AG10803 (cell line): ENCODE measurements at places on chromosomes 1 and 21.
A peak's percentile ranks its signal among the peaks of the same experiment; 100 is the strongest.

DNA sequence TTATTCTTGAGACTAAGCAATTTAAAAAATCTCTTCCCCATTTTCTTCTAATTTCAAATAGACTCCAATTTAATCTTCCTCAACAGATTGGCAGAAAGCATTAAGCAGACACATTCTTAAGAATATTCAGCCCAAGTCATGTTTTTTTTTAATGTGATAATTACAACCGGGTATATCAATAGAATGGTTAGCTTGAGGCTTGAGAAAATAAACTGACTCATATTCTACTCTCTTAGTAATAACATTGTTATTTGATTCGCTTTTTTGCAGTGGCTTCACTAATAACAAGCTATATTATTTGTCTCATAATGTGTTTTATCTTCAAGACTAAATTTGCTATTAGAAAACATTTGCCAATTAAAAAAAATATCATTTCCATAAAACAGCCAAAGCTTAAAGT is 488.6 kb upstream of the RGS18 start:
- DNase-seq, result no peak

GRCh38 chr1:119687434-119688079 is 24.2 kb upstream of the PHGDH start:
- no peak for DNase-seq

GRCh38 chr1:247064304-247064703 is 14.3 kb downstream of the ZNF670 start:
- DNase-seq, result no peak

DNA sequence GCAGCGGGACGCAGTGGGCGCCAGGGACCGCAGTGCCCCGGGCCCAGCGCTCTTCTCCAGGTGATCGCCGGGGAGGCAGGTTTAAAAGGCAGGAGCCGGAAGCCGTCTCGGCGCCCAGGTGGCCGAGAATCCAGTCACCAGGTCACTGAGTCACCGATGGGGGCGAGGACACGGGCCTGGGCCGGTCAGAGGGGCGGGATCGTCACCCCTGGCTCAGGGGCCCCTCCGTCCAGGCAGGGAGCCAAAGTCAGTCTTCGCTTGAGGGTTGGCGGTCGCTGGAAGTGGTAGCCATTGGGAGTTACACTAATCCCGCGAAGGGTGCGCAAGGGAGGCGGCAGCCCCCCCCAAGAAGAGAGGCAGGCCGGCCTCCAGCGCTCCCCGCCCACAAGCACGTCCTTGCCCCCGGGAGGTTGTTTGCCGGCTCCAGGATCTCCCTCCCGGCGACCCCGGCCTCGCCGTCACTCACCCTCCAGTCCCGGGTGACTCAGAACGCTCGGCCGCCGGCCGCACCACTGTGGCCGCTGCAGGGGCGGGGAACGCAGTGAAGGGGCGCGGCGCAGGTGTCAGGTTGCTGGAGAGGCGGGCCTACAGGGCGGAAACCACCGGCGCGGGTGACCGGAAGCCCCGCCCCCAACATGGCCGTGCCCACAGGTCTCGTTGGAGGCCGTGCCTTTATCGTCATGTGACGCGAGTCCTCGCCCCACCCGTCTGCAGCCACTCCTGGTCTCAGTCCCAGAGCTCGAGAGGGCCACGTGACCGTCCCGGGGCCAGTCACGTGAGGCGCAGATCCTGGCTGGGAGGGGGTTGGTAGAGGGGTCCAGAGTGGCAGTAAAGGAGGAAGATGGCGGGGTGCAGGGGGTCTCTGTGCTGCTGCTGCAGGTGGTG is at the start of the genes CLCN6 and MTHFR:
Gene CLCN6 (plus strand): TSS at position 770 of the 885 bp plus-strand sequence. CDS start 72 bp downstream, at position 842.
Gene MTHFR (minus strand): TSS at position 543 of the 885 bp plus-strand sequence. CDS start 2,848 bp downstream, outside the sequence.
- DNase-seq, result peak; percentile 99

- DNase-seq, result no peak
Observed at GRCh38 chr1:155691992-155692528, 3.2 kb downstream of the DAP3 start.

DNA sequence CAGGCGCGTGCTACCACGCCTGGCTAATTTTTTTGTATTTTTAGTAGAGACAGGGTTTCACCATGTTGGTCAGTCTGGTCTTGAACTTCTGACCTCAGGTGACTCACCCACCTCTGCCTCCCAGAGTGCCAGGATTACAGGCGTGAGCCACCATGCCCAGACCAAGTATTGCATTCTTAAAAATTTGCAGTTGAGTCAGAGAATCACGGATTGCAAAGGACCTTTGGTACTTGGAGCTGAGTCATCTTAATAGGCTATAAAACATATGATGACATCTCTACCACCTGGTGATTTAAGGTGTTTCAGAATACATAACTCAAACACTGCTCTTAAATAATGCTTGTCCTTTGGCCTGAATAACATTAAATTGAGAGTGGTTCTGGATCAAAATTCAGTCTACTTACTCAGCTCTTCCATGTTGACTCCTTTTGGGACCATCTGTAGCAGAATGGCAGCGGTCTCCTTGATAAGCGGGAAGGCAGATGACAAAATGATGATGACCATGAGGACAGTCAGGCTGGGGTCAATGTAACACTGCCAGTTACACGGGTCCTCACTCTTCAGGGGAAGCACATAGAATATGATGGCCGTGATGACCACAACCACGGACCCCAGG is 10.4 kb downstream of the SLC30A10 start:
- DNase-seq, result no peak

- DNase-seq, result no peak
Observed at GRCh38 chr1:15681349-15682292, 2.5 kb upstream of the PLEKHM2 start.

GRCh38 chr21:44550807-44551206 is 498 bp downstream of the KRTAP10-2 start:
- no peak for DNase-seq
